ENCODE measurements at places on chromosomes 3 and 15.

DNA sequence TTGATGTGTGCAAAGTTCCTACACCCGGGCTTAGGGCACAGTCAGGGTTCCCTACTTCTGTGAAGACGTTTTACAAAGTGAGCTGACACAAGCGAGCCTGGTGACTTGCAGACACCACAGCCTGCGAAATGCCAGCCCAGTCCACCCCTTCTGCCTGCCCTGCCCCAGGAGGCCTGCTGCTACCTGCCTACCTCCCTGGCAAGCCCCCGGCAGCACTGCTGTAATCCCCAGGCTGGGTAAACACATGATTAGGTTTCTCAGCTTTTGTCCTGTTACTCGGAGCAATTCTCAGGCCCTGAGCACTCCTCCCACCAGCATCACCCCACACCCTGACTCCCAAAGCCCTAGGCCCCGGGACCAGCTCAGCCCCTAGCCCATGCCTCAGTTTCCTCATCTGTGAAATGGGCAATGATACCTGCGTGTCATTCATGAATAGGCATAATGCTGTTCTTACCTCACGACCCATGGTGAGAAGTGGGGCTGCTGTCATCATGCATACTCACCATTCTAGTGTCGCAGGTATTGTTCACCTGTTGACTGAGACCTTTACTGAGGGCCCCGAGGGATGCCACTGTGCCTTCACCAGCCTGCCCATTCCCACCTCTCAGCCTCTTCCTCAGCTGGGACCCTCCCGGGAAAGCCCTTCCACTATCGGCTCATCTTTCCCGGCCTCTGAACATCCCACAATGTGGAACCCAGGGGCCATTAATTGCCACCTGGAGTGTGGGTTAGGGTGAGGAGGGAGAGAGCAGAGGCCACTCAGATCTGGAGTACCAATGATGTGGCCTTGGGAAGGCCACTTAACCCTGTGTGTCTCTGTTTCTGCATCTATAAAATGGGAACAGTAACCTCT is 31.5 kb upstream of the SLC6A6 start:
- DNase-seq = no peak

DNA sequence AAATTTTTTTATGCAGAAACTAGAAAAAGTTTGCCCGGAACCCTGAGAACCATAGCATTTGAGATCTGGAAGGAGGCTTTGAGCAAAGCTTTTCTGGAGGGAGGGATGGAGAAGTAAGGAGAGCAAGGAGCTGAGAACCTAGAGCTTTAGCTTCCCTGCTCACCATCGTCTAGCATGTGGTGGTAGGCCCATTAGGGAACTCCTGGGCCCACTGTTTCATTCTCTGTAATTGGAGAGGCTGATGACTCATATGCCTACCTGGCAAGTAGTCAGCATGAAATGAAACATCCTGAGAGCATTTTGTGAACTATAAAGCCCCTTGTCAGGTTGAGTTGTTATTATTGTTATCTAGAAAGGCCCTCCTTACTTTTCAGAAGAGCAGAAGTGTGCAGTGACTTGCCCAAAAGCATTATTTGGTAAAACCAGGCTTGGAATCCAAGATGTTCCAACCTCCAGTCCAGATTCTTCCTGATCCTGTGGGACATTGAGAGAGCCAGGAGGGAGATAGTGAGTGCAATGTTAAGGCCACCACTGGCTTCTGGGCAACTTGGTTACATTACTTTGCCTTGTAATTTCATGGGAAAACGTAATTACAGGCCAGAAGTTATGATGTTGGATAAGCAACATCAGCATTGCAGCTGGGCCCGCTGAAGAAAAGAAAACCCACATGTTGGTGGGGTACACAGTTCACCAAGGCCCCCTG is 104.5 kb upstream of the BFSP2 start:
- DNase-seq = no peak

DNA sequence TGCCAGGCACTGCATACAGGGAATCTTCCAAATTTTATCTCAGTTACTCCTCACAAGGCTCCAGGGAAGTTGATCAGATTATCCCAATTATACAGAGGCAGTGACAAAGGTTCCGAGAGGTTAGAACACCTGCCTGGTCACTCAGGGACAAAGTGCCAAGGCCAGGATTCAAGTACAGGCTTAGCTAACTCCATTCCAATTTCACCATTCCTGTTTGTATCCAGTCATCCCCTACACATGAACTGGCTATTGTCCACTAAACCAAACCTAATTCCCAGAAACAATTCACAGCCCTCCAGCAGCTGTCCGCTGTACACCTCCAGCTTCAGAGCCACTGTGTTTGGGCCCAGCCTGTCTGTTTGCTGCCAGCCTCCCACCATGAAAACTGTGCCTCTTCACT is 16.0 kb downstream of the MUC13 start:
- no peak for DNase-seq

DNA sequence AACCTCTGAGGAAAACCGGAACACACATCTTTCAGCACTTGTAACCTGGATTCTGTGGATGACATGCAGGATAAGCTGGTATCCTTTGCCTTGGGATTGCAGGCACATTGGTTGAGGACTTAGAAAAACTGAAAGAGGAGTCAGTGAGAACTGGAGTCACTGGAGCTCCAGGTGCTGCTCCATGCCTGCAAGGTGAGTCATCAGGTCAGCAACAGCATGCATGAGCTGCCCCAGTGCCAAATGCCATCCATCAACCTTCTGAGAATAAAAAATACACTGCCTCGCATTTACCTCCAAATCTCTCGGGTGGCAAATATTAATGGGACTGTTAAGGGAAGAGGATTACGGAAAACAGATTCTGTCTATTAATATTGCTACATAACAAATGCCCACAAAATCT is 729.1 kb downstream of the NTRK3 start:
- no peak for DNase-seq

DNA sequence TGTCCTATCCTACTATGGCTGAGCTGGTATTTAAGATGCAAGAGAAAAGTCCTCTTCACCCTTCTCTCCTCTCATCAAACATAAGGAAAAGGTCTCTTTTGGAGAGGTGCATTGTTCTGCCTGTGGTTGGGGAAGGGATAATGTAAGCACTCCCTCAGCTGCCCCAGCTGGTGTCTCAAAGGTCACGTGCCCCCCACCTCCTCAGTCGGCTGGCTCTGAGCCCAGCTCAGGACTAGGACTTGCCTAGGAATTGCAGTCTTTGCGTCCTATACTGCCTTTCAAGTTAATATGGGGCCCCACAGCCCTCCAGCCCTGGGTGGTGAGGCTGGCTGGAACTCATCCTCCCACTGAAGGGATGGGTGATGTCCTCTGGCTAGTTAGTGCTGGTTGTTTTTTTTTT is 29.7 kb downstream of the OR4F15 start:
- DNase-seq = no peak

DNA sequence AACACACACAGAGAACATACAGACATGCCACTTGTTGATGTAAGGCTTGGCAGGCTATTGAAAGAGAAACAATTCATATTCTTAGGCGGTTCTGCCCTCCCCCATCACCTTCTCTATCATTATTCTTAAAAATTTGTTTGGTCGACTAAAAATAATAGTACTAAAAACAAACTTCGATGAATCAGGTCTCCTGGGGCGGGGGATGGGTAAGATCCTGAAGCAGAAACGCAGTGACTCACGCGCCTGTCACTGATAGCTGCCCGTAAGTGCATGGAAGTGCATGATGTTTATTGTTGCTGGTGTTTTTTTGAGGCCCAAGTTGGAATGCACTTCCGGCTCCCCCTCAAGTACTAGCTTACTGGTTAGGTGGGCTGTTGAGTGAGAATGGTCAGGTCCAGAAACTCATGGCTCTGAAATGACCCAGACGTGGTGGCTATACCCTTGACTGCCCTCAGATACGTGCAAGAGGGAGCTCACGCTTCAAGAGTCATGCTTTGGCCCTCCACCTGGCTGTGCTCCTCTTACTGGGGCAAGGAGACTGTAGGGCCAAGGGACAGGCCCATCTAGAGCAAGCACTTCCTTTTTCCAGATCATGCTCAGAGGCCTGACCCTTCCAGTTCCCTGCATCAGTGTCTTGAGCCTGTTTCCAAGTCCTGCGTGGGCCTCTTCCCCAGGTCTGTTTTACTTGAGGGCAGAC is 10.9 kb downstream of the SMAD3 start:
- no peak for DNase-seq

DNA sequence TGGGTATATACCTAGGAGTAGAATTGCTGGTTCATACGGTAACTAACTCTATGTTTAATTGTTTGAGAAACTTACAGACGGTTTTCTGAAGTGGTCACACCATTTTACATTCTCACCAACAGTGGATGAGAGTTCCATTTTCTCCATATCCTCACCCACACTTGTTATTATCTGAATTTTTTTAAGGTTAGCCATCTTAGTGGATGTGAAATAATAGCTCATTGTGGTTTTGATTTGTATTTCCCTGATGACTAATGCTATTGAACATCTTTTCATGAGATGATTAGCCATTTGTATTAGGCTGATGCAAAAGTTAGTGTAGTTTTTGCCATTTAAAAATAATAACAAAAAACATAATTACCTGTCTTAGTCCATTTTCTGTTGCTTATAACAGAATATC is 18.6 kb downstream of the CSTA start:
- no peak for DNase-seq
